ENCODE measurements at places on chromosomes 1 and 21. TPM values are rescaled to one million over a fixed set of nuclear protein-coding genes. Genes with fewer than 3 reads are reported as not detected.

OR2L8 gene
- not detected for total RNA-seq

CTTNBP2NL gene
- total RNA-seq, result 5.5 TPM

HSPB7 gene
- not detected for total RNA-seq

TOR1AIP2 gene
- 50.4 TPM for total RNA-seq

CYP2J2 gene
- 1.5 TPM for total RNA-seq

All from T-helper 1 cell treated with Interleukin-12 subunit alpha and Interleukin-12 subunit beta and Interleukin-4 antibody, amounts not matched to agents 30 ng/mL and 1 ng/mL, for 36 hours (primary cell).